Activated gamma-delta T cell (primary cell): ENCODE measurements at places on chromosomes 16 and 17.

DNA sequence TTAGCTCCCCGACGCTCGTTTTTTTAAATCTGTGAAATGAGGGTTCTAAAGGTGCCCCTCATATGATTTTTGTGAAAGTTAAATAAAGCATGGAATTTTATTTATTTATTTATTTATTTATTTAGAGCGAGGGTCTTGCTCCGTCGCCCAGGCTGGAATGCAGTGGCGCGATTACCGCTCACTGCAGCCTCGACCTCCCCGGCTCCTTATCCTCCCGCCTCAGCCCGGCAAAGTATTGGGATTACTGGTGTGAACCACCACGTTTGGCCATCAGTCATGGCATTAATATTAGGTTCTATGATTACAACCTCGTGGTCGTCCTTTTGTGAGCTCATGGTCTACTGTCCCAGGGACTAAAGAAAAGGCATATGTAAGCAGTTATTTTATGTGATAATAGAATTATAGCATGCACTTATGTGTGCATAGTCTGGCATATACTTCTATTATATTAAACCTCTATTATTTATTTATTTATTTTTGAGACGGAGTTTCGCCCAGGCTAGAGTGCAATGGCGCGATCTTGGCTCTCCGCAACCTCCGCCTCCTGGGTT is 557 bp upstream of the LUC7L start:
- DNase-seq: no peak

DNA sequence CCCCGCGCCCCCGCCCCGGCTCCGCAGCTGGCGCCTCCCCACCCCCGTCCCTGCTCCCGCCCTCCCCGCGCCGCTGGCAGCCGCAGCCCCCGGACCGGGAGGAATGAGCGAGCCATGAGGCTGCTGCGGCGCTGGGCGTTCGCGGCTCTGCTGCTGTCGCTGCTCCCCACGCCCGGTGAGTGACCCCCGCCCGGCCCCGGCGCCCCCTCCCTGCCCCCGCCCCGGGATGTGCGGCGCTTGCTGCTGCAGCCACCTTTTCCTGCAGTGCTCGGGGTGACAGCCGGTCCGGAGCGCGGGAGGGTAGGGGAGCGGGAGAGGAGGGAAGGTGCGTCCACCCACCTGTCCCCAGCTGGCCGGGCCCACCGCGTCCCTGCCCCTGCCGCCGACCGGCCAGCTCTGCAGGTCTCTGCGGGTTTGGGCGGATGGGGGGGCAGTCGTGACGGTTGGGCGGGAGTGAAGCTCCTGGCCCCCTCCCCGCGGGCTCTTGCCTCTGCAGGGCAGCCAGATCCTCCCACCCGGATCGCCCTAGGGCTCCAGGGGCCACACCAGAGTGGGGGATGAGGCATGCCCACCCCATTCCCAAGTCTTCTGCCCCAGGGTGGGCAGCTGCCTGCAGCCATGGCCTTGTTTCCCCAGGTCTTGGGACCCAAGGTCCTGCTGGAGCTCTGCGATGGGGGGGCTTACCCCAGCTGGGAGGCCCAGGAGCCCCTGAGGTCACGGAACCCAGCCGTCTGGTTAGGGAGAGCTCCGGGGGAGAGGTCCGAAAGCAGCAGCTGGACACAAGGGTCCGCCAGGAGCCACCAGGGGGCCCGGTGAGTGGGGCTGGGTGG is 513 bp downstream of the ADAM11 start:
- no peak for DNase-seq

DNA sequence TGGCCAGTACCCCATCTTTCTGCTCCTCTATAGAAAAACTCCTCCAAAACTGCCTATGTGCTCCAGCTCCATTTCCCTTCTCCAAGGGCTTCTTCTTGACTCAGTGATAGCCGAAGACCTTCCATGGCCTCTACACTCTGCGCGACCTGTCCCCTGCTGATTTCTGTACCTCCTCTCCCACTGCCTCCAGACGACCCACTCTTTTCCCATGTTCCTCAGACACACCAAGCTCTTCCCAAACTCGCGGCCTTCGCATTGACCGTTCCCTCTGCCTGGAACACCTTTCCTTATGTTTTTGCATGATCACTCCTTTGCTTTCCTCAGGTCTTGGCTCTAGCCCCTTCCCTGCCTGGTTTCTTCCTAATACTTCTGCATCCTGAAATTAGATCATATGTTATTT is 255.6 kb upstream of the SDK2 start:
- no peak for DNase-seq

DNA sequence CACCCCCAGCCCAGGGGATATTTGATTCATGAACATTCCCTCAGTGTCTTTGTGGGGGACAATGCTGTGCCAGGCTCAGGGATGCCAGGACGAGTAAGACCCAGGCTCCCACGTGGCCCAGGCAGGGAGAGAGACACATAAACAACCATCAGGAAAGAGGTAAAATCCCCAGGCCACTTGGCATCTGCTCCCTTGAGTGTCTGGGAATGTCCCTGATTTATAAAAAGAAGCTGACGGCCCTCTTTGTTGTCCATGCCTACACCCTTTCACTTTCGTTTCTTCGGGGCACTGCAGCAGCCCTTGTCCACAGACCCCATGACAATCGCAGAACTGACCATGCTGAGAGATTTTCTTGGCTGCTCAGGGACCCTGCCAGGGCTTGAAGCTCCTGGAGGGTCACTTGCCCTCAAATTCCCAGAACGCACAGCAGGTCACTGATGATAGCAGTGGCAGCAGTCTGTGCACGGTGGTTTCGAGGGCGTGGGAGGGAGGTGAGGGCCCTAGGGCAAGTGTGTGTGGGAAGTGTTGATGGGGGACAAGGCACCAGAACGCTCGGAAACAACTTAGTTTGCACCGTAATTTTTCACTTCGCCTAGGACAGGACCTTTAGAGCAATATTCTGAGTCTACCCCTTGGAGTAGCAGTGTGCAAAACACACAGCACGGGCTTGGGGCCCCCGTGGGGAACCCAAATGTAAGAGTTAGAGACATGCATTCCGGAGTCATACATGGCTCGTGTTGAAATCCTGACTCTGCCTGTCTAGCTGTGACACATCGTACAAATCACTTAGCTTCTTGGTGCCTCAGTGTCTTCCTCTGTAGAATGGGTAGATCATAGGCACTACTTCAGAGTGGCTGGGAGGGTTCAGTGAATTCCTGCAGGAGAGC is 4.7 kb downstream of the NOD2 start:
- no peak for DNase-seq

DNA sequence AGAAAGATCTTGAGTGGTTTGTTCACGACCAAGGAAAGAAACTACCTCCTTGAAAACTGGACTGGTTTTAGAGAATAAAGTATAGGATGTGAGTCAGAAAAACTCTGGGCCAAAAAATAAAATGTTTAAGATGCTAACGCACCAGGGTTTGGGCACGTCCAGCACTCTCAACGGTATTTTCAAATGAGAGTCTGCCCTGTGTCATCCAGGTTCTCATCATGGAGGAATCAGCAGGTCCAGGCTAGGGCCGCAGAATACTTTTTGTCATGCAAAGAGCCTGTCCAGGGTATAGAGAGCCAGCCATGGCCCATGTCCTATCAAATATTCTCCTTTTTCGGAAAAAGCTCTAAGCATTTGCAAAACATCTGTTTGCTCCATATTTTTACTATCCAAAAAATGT is 2.4 kb downstream of the NXN start:
- DNase-seq: no peak

- DNase-seq: no peak
Measured at GRCh38 chr16:86350289-86350688, 160.0 kb upstream of the FOXF1 start.

GRCh38 chr17:46889992-46890564 is 32.9 kb upstream of the GOSR2 start:
- no peak for DNase-seq

DNA sequence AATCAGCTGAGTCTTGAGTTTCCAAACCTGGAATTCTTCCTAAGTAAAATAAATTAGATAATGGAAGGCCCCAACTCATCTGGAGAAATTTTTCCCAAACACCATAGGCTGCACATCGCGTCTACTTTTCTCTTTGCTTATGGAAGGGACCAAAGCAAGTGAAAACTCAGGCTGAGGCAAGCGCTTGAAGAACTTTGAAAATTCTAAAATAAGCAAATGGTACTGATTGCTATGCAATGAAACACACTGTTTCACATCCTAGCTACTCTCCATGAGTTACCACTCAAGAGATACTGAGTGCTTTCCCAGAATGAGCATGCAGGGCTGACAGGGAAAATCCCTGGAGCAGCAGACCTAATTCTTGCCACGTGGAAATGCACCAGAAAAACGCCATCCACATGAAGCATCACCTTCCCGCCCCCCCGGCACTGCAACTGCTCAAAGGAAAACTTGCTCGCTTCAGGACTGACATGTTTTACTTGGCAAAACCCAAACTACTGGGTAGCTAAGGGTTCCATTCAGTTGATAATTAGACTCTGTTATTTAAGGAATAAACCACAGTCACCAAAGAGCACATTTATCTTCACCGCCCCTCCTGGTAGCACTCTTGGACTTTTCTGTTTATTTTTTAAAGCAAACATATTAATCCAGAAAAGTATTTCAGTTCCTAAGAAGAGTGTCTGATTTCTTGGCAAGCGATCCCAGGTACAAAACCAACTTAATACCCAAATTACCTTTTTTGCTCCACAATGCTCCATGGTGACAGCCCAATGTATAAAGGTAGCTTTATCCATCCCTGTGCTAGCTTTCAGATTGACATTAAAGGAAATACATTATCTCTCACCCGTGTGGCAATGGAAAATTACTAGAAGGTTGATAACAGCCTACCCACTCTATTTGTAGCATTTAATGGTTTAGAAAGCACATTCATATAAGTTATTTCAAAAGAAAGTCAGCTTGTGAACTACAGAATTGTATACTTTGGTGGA is 62.5 kb downstream of the WDR59 start:
- DNase-seq: no peak

DNA sequence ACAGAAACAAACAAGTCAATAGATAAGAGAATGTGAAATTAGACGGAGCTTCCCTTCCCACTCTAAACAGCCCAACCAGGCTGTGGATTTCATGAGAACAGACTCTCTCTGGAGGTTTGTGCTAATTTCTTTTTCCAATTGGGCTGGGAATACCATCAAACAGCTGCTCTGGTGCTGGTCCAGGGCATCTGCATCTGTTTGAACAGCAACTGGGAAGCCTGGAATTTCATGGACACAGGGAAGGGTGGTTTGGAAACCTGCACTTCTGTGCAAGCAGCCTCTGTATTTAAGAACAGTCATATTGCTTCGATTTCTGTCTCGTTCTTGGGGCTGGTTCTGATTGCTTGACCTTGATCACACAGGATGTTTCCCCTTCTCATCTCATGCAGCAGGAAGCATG is 88.7 kb downstream of the FOXL1 start:
- no peak for DNase-seq

GRCh38 chr16:24848065-24848464 is 2.3 kb downstream of the SLC5A11 start:
- DNase-seq: no peak

- no peak for DNase-seq
Measured at GRCh38 chr17:55677446-55677845, 45.2 kb downstream of the TMEM100 start.

DNA sequence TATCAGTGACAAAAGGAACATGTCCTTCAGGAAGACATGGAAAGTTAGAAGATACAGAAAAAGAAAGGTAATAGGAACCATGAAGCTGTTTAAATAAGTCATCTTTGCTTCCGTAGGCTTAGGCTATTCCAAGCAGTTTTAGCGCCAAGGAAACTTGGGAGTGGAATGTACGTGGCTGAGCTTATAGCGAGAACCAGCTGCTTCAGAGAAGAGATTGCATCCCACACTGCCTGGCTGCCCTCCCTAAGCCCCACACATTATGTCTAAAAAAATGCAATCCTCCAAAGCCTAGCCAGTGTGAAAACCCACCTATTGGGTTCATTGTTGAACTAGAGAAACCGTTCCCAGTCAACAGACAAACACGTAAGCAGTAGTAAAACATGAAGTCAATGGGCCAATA is 149.9 kb downstream of the SLC39A11 start:
- no peak for DNase-seq

DNA sequence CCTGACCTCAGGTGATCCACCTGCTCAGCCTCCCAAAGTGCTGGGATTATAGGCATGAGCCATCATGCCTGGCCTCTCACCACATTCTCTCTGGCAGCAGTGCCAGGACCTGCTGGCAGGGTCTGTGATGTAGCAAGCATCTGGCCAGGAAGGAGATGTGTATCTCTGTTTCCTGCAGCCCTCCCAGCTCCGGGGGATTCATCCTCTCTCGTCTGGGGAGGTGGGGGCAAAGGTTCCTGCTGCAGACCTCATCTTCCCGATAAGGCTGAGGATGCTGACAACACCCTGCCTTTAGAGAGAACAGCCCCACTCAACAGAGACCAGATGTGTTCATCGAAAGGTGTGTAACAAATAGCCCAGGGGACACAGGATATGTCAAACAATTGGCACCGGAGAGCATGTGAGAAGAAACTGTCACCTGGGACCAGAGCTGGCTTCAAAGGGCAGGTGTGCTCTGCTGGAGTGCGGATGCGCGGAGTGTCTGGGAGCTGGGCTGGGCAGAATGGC is 54.8 kb upstream of the SEC14L1 start:
- DNase-seq: no peak

DNA sequence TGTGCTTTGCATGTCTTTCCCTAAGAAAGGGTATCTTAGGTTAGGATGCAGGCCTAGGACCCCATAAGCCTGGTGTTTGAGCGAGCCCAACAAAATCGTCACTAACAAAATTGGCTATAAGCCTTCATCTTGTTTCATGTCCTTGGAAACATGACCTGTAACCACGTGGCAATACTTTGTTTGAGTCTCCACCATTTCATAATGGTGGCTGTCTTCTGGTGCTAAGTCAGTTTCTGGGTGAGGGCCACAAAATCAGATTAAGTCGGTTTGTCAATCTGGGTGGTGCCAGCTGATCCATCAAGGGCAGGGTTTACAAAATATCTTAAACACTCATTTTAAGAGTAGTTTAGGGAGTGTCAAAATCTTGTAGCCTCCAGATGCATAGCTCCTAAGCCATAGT is 33.0 kb downstream of the C16orf54 start:
- DNase-seq: no peak

GRCh38 chr17:69605571-69605970 is 191.1 kb downstream of the MAP2K6 start:
- no peak for DNase-seq
